Umbilical cord (tissue), 2 donors: ENCODE measurements at places on chromosomes 16 and 17.

- DNase-seq = peak; percentile 88
These were observed 30.1 kb downstream of the HIC1 start for GRCh38 chr17:2084766-2085647.

DNA sequence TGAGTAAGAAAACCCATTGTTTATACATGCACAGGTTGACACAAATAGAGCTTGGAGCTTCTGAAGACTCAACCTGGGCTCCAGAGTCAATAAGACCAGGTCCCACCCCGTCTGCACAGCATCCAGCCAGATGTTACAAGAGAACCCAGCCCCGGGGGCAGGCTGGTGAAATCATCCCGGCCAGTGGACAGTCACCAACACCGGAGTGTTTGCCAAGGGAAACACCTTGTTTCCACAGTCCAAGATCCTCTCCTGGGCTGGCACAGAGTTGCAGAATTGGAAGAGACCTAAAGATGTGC is 90.3 kb downstream of the RAB11FIP4 start:
- no peak for DNase-seq

GRCh38 chr17:27991462-27991993 is 50.9 kb upstream of the NLK start:
- DNase-seq = no peak

- DNase-seq = no peak
These were observed 9.0 kb downstream of the CCR7 start for GRCh38 chr17:40556198-40556661.
